ENCODE measurements at places on chromosomes 5 and 9.
A peak's percentile ranks its signal among the peaks of the same experiment; 100 is the strongest.

DNA sequence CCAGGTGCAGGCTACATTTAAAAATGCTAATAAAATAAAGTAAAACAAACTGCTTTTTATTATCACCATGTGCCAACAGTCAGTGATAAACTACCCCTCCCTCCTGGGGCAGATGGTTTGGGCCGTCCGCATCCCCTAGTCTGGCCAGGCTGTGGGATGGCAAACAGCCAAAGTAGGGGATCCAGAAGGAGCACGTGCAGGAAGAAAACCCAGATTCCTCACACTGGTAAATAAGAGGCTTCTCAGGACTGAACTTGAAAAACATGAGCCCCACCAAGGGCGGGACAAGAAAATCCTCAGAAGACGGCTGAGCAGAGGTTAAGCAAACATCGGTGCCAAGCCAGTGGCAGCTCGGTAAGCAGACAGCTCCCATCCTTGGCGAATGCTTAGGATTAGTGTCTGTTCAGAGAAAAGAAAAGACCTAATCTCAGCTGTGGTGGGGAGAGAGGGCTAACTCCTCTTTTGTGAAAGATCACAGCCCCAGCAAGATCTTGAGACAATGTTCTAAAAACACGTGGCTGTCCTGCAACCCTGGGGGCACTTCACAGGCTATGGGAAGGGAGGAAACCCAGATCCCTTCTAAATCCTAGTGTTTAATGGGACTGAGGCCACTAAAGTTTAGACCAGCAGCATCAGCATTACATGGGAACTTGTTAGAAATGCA lies 46.5 kb upstream of the GDNF start:
- DNase-seq, result no peak

- DNase-seq, result peak; percentile 19
Observed at GRCh38 chr5:72611118-72611730, 104.0 kb upstream of the ZNF366 start.

GRCh38 chr9:130010151-130010988 lies 32.6 kb downstream of the FNBP1 start:
- DNase-seq, result no peak

DNA sequence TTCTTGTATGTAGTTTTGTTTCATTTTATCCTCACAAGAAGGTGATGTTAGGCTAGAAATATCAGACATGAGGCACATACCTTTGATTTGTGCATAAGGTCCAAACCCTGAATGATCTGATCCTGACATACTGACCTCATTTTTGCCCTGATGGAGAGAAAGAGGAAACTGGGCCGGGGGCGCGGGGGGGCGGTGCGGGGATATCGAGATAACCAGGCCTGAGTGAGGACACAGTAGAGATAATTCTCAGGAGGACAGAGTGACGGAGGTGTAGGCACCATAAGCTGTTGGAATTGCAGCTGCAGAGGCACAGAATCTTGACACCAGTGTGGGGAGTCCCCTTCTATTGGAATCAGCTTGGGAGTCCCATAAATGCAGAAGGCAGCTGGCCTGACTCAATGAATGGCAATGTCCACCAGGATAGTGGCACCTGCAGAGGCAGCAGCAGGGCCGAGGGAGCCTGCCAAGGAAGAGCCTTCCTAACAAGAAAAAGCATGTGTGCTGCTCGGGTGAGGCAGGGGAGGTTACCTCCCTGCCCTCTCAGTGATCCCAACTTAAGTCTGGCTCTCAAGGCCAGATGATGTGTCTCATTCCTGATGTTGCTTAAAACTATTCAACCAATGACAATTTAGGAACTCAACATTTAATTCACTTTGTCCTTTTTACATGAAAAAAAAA lies 234.3 kb upstream of the MSX2 start:
- no peak for DNase-seq

GRCh38 chr5:109901628-109901981 lies 211.9 kb downstream of the MAN2A1 start:
- no peak for DNase-seq

DNA sequence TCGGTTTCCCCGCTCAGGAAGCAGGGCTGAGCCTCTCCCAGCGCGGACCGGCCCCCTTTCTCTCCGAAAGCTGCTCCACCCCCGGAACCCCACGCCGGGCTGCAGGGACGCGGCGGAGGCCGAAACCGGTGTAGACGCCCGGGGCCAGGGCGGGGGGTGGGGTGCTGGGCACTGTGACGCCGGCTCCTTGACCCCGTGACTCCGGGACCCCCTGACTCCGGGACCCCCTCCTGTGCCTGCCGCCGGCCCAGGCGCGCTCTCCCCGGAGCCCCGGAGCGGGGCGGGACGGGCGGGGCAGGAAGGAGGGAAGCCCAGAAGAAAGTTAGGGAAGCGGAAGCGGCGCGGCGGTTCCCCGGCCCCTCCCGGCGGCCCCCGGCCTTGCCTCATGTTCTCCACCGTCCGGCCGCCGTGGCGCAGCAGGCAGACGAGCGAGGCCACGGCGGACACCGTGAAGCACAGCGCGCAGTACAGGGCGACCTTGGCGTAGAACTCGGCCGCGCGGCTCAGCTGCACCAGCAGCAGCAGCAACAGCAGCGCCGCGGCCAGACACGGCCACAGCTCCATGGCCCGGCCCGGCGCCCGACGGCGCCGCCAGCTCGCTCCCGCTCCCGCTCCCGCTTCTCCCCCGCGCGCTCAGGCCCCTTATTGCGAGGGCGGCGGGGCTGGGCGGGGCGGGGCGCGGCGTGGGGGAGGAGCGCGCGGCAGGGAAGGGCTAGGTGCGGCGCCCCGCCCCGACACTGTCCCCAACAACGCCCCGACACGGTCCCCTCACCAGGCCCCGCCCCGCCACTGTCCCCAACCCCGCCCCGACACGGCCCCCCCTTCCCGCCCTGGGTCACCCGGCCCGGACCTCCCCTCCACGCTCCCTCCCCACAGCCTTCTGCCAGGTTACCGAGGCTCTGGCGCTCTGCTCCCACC lies at the start of gene AGPAT2:
Gene AGPAT2 (minus strand): TSS at position 664 of the 918 bp plus-strand sequence. CDS start 100 bp downstream, at position 564.
- DNase-seq, result peak; percentile 44

GRCh38 chr5:157821822-157822622 lies 36.9 kb downstream of the CLINT1 start:
- DNase-seq, result peak; percentile 9

GRCh38 chr9:13860946-13861640 lies 452.8 kb downstream of the NFIB start:
- DNase-seq, result no peak

DNA sequence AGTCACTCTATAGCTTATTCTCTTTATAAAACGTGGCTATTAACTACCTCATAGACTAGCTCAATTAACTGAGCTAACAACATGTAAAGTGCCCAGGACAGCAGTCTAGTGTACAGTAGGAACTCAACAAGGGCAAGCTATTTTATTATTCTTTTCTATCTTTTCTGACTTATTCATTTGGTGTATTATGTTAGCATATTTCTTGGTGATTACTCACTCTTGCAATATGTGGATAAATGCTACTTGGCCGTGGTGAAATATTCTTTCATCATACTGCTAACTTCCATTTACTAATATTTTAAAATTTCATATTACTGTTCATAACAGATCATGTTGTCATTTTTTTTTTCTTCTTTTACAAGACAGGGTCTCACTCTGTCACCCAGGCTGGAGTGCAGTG lies 4.9 kb downstream of the SLC25A51 start:
- no peak for DNase-seq

- DNase-seq, result no peak
Observed at GRCh38 chr5:178765753-178766300, 35.4 kb upstream of the ZNF354A start.

- DNase-seq, result no peak
Observed at GRCh38 chr5:176810081-176810597, at the start of gene UNC5A. UNC5A (plus strand) TSS chr5:176810559; CDS start chr5:176810751, 192 bp downstream.

DNA sequence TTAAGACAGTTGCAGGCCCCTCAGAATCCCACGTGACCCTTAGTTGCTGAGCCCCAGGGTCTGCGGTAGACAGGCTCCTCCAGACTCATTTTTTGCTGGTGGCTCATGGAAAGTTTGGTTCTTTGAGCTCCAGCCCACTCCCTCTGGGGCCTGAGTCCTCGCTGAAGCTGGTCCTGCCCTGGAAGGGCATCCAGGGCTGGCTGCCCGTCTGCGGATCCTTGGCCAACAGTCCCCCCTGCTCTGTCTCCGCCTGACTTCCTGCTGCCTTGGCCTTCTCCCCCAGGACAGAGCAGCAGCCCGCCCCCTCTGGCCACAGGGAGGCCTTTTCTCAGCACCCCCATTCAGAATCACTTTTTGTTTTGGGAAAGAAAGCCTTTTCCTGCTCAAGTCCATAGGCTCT lies 24.4 kb downstream of the SLC6A7 start:
- DNase-seq, result no peak

- DNase-seq, result no peak
Observed at GRCh38 chr9:100217536-100217935, 118.5 kb downstream of the INVS start.

DNA sequence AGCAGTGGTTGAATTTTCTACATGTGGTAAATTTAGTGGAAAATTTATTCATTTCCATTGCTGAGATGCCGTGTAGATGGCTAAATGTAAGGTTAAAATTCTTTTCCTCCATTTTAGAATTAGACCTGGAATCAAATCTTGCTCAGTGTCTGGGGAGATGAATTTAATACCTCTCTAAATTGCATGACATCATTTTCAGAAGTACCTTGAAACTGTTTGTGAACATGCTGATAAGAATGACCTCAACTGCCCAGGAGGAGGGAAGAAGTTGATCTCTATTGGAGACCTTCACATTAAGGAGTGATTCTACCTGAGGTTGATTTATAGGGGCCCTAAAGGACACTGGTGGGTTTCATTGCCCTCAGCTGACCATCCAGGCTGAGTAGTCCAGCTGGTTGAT lies 116.7 kb upstream of the EGFLAM start:
- no peak for DNase-seq

All from stimulated activated CD8-positive, alpha-beta memory T cell treated with anti-CD3 and anti-CD28 coated beads, Interleukin-7, amount 100 ng/mL, for 48 hours (primary cell).